CD4-positive, alpha-beta T cell (primary cell): ENCODE measurements at places on chromosomes 13 and 19. TPM values are rescaled to one million over a fixed set of nuclear protein-coding genes. Genes with fewer than 3 reads are reported as not detected.

DNA sequence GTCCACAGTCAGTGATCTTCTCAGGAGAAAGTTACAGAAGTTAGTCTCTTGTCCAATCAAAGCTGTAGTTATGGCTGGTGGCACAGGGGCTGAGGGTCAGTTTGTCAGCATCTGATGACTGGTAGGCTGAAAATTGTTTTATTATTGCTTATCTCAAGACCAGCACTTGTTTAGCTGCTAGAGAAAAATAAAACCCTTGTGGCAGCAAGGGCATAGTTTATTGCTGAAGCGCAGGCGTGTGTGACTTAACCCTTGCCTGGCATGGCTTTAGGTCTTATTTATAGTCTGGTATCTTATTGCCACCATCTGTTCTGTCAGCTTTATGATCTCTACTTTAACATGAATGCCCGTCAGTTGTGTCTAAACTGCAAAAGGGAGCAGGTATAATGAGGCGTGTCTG lies 154.7 kb downstream of the USP12 start:
- DNase-seq, result no peak

PSG2 gene
- total RNA-seq, result not detected

DNA sequence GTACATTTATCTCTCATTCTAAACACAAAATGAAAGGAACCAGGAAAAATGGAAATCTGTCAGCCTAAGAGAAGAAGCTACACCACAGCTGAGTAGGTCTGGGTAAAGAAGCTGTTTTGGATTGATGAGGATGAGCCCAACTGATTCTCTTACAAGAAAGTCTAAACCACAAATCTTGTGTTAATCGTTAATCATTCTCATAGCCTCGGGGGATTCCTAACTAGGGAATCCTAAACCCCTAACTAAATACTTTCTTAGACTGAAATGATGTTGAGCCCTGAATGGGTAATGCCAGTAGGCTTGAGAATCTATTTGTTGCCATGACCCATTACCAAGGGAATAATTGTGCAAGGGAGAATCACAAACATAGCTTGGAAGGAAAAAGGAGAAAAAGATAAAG lies 327.5 kb upstream of the SPRY2 start:
- DNase-seq, result no peak

NCR1 gene
- not detected for total RNA-seq

DNA sequence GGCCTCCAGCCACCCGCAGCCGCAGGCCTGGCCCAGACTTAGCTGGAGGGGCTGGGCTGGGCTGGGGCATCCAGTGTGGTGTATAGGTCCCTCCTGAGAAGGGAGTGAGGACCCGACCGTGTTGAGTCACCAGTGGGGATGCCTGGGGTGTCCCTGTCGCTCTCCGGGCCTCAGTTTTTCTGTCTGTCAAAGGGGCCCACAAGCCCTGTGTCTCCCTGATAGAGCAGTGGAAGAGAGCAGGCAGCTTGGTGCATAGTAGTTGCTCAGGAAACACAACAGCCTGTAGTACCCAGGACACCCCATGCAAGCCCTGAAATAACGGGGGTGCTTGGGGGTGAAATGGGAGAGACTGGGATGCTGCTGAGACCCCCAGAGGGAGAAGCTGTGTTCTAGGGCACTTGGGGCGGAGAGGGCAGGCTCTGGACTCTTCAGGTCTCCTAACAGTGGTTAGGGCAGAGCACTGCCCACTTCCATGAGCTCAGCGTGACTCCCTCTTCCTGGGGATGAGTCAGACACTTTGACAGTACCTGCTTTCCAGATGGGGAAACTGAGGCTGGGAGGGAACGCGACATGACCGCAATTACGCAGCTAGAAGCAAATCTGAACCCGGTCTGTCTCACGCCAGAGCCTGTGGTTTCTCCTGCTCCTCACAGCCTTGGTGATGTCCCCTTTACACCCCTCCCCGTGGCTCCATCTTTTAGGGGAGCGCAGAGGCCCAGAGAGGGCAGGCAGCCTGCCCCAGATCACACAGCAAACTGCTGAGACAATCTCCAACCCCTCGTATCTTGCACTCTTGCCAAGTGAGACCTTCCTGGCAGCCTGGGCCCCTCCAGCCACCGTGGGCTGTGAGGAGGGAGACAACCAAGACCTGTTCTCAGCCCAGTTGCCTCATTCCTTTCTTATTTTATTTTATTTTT lies 692 bp downstream of the SULT2B1 start:
- DNase-seq, result no peak

IGFL4 gene
- total RNA-seq, result not detected

- DNase-seq, result peak; percentile 82
Measured at GRCh38 chr19:14479975-14480699, 5.0 kb upstream of the PTGER1 start.

DNA sequence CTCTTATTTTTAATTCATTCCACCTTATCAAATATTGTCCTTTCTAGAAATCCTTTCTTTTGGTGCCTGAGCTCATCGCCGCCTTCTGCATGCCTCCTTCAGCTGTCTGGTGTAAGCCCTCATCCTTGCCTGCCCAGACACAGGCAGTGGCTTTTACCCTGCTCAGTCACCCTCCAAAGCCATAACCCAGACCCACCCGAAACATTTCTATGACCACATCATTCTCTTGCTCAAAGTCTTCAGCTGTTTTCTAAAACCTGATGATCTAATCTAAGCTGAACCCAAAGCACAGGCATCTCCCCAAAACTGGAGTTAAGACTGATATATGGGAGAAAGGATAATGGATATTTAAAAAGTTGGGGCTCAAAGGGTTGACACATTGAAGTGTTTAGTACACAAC lies 753.7 kb upstream of the SGCG start:
- DNase-seq, result no peak

SIX5 gene
- total RNA-seq, result 0.59 TPM

ZNF440 gene
- total RNA-seq, result 5.8 TPM

DNA sequence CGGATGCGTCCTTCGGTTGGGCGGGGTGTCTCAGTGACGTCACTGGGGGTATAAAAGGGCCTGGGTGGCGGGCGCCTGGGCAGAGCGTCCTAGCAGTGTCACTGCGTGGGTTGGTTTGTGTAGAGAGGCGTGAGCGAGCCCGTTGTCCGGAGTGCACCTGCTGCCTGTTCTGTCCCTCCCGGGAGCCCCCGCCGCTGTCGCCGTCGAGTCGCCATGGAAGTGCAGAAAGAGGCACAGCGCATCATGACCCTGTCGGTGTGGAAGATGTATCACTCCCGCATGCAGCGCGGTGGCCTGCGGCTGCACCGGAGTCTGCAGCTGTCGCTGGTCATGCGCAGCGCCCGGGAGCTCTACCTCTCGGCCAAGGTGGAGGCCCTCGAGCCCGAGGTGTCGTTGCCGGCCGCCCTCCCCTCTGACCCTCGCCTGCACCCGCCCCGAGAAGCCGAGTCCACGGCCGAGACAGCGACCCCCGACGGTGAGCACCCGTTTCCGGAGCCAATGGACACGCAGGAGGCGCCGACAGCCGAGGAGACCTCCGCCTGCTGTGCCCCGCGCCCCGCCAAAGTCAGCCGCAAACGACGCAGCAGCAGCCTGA lies 2.9 kb downstream of the IER2 start:
- DNase-seq, result peak; percentile 96

- DNase-seq, result no peak
Measured at GRCh38 chr19:49440439-49441209, 703 bp downstream of the SLC17A7 start.

- no peak for DNase-seq
Measured at GRCh38 chr13:113555141-113555540, 29.4 kb upstream of the TFDP1 start.

DNA sequence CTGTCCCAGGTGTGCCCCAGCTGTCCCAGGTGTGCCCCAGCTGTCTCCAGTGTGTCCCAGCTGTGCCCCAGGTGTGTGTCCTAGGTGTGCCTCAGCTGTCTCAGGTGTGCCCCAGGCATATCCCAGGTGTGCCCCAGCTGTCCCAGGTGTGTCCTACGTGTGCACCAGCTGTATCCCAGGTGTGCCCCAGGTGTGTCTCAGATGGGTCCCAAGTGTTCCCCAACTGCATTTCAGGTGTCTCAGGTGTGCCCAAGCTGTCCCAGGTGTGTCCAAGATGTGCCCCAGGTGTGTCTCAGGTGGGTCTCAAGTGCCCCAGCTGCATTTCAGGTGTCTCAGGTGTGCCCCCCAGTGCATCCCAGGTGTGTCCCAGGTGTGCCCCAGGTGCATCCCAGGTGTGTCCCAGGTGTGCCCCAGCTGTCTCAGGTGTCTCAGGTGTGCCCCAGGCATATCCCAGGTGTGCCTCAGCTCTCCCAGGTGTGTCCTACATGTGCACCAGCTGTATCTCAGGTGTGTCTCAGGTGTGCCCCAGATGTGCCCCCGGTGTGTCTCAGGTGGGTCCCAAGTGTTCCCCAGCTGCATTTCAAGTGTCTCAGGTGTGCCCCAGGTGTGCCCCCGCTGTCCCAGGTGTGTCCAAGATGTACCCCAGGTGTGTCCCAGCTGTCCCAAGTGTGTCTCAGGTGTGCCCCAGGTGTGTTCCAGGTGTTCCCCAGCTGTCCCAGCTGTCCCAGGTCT lies 1.3 kb upstream of the GRK1 start:
- no peak for DNase-seq

CDC42EP5 gene
- not detected for total RNA-seq
